Islet precursor cell (in vitro differentiated cells): ENCODE measurements at places on chromosomes 5 and 9.

DNA sequence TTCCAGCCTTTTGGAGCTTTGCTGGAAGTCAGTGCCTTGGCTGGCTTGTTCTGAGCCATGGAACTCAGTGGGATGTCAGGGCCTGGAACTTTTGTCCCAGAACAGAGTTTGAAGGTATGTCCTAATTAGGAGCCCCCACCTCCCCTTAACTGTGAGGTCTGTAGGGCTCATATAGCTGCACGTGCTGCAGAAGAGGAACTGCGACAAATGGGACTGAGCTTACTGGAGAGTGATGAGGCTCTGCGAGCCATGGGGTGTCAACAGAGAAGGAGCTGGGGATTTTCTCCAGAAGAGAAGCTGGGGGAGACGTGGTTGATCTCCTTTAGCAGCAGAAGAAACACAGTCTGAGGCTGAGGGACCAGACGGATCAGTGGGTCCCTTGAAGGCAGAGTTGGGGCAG is 10.9 kb downstream of the TMEM8B start:
- no peak for DNase-seq

DNA sequence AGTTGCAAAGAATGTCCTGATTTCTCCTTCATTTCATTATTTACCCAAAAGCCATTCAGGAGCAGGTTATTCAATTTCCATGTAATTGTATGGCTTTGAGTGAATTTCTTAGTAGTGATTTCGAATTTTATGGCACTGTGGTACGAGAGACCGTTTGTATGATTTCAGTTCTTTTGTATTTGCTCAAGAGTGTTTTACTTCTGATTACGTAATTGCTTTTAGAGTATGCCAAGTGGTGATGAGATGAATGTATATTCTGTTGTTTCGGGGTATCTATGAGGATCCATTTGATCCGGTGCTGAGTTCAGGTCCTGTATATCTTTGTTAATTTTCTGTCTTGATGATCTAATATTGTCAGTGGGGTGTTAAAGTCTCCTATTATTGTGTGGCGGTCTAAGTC is 41.2 kb downstream of the INSL6 start:
- DNase-seq = no peak

DNA sequence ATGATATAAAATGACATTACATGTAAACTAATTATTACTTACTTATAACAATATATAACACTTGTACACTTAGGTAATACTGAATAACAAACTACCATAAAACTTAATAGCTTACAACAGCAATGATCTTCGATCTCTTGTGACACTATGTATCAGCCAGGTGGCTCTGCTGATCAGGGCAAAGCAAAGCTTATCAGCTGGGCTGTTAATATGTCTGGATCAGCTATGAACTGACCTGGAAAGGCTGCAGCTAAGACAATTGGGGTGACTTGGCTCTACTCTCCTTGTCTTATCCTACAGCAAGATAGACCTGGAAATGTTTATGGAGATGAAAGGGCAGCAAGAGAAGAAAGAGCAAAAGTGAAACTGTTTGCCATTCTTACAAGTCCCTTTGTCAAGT is 511.3 kb downstream of the TLR4 start:
- DNase-seq = no peak

DNA sequence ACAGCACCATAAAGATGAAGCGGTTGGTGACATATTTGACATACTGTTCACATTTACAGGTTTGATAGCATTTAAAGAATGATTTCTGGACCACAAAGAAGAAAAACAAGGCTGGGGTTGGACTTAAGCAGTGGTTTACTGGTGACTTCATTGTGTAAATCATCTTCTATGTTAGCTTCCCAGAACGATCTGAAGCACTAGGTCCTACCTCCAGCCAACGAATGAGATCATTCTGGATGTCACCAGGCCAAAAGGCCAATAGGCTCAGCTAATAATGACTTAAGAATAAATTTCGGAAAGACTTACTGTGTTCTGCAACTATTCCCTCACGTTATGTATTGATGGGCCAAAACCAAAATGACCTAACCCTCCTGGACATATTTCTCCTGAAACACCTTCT is 675.3 kb upstream of the CCNG1 start:
- no peak for DNase-seq

DNA sequence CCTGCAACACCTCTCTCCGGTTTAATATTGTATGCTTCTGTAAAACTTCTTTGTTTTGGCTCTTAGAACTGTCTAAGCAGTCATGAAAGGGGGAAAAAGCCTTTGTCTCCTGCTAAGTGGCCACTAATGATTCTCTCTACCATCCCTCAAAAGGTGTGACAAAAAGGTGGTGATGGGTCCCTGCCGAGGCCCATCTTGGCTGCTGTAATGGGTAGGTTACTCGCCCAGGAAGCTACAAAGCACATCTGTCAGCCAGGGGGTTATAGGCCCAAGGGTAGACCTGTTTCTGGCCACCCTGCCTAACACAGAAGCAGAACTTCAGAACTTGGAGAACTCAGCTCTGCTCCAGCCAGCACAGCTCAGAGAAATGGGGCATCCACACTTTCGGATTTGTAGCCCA is 1.6 kb downstream of the FAM219A start:
- DNase-seq = no peak

GRCh38 chr5:2670940-2671339 is 80.5 kb downstream of the IRX2 start:
- DNase-seq = no peak

- no peak for DNase-seq
Observed at GRCh38 chr5:14444161-14444560, 137.4 kb upstream of the OTULINL start.

DNA sequence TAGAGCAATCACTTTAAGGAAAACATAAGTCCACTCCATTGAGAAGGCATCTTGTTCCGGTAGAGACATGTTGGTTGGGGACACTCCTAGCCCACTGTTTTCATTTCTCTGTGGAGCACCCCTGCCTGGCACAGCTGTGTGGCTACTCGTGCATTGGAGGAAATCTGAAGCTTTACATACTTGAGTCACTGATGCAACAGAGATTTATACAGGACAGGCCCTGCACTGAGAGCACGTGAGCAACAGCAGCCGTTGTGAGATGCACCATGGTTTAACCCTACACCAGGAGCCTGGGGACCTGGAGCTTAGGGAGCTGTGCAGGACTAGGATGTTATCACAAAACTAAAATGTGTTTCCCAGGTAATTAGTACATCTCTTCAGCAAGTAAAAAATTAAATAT is 230.7 kb upstream of the IRX1 start:
- DNase-seq = peak; percentile 41

GRCh38 chr9:16401701-16402100 is 468.8 kb downstream of the BNC2 start:
- no peak for DNase-seq

GRCh38 chr5:111765613-111766571 is 8.9 kb upstream of the NREP start:
- DNase-seq = no peak

- DNase-seq = no peak
Observed at GRCh38 chr5:36660397-36661049, 54.1 kb downstream of the SLC1A3 start.

DNA sequence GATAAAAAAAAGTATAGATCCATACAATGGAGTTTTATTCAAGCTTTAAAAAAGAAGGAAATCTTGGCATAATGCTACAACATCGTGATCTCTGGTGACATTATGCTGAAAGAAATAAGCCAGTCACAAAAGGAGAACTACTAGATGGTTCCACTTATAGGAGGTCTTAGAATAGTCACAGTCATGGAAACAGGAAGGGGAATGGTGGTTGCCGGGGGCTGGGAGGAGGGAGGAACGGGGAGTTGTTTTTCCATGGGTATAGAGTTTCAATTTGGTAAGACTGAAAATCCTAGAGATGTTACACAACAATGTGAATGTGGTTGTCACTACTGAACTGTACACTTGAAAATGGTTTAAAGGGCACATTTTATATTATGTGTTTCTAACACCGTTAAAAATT is 94.5 kb downstream of the CFAP90 start:
- DNase-seq = no peak

DNA sequence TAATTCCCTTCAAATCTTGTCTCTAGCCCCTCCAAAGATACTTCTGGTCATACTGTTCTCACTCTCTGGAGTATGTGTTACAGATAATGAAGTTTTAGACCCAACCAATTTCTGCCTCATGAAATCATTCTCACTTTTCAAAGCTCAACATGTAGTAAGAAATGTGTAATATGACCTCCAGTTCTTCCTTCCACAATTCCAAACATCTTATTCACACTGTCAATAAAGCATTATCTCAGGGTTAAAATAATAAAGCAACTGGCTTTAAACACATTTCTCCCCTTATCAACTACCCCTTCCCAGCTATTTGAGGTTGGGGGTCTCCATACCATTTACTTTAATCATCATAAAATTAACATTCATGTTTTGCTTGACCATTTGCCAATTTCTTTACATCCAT is 654.1 kb downstream of the RAB3C start:
- DNase-seq = no peak

GRCh38 chr5:140627972-140628371 is 5.0 kb downstream of the CD14 start:
- no peak for DNase-seq

DNA sequence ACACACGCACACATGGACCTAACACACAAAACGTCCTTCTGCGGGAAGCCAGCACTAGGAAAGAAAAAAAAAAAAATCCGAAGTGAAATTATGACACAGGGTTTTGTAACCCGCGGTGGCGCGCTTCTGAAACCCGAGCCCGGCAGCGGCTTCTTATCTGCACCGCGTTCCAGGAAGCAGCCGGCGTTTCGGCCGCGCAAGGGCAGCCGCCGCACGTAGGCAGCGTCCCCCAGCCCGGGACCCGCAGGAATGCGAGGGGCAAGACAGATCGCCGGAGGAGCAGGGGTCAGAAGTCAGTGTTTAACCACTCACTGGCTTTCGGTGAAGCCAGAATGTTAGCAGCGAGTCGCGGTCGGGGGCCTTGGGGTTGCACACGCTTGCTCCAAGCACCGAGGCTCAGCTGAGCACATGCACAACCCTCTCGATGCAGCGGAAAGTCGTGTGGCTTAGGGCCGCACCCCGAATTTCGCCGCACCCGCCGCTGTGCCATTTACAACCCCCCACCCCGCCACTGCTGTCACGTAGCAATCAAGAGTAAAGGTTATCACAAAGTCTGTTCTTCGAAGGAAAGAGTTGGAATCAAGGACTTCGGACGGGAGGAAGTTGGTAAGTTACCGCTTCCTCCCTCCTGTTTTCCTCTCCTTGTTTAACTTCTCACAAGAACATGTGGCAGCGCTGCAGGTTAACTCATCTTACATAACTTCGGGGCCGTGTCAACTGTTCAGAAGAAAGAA is 167.9 kb downstream of the AUH start:
- DNase-seq = peak; percentile 97

- DNase-seq = peak; percentile 62
Observed at GRCh38 chr9:221989-222776, 7.5 kb downstream of the DOCK8 start.

DNA sequence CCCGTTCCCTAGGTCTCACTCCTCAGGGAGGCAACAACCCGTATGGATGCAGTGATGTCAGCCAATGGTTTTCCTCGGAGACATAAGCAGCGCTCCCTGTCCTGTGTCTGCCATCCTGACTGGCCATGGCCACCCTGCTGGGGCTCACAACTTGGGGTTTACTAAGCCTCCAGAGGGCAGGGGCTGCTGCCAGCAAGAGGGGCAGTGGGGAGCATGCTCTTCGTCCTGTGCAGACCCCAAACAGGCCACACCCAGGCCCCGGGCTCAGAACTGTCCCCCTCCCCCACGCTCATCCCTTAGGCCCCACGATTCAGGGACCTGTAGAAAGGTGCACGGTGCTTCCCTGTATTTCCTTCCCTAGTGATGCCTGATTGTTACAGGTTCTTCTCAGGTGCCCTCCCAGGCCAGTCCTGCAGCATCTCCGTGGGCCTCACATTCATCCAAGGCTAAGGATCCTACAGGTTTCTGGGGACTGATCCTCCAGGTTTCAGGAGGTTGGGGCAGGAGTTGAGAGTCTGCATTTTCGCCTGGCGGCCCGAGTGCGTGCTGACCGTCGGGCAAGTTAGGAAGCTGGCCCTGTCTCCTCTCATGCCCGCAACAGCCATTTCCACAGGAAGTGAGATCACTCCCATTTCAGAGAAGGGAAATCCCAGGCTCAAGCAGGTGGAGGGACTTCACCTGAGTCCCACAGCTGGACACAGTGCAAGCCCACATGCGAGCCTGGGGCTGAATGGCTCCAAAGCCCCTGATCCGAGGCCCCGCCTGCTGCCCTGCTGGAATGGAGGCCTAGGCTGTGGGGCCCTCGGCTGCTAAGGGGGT is 217.6 kb downstream of the ROR2 start:
- DNase-seq = no peak

GRCh38 chr5:140253985-140254384 is 48.9 kb downstream of the PFDN1 start:
- DNase-seq = no peak

- no peak for DNase-seq
Observed at GRCh38 chr5:176880366-176881020, 18.7 kb downstream of the HK3 start.

- DNase-seq = no peak
Observed at GRCh38 chr5:143913008-143913752, 101.2 kb downstream of the HMHB1 start.

DNA sequence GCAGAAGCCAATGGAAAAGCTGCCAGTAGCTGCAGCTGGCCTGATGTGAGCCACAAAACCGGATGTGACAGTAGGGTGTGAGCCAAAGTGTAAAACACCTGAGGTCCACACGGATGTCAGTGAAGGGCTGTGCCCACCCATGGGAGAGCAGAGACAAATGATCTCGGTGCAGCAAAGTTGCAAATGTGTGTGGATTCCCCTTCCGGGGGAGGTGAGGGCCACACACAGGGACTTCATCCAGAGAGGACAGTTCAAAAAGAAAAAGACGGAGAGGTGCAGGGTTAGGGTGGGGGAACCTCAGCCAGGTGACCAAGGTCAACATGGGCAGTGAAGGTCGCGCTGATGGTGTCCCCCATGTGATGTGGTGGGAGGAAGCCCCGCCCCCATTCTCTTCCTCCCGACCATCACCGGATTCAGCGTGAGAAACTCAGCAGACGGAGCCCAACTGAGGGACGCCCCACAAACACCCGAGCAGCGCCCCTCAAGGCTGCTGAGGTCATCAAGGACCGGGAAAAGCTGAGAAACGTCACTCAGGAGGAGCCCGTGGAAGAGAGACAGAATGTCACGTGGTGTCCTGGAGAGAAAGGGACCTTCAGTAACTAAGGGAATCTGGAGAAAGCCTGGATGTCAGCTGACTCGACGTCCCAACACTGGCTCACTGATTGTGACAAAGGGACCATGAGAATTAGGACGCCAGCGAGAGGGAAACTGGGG is 11.4 kb upstream of the PTGDS start:
- DNase-seq = no peak

DNA sequence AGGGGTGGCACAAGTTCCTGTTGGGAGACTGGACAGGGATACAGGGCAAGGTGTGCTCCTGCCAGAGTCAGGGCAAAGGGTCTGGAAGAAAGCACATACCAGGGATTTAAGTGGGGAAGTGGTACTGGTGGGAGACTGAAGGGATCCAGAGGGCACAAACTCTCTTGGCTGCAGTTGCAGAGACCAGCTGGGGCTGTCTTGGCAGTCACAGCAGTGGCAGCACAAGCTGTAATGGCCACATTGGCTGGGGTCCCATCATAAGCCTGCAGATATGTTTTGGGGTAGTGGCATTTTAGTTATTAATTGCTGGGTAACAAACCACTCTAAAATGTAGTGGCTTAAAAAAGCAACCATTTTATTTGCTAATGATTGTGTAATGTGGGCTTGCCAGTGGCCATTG is 492.2 kb downstream of the ENC1 start:
- DNase-seq = no peak

- no peak for DNase-seq
Observed at GRCh38 chr5:177372910-177373309, 11.3 kb upstream of the SLC34A1 start.
